ENCODE measurements at places on chromosomes 5 and 9.

- no peak for DNase-seq
Measured at GRCh38 chr9:86660146-86660943, 287.0 kb downstream of the GAS1 start.

DNA sequence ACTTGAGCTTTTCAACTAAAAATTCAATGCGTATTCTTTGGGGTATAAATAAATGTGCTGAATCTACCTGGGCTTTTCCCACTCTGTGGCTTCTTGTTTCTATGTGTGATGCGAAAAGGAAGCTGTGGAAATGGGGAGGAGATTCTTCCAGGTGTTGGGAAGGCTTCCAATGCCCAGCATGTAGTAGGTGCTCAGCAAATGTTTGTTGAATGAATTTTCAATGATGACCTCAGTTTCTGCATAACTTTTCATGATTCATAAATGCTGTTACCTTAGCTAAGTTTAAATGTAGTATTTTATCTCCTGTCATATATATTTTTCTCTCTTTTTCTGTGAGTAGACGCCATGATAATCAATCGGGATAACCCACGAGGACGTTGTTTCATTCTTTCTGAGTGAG, 25.6 kb upstream of the KCNMB1 start:
- DNase-seq, result no peak

GRCh38 chr9:37429441-37430285, 7.2 kb downstream of the GRHPR start:
- no peak for DNase-seq

DNA sequence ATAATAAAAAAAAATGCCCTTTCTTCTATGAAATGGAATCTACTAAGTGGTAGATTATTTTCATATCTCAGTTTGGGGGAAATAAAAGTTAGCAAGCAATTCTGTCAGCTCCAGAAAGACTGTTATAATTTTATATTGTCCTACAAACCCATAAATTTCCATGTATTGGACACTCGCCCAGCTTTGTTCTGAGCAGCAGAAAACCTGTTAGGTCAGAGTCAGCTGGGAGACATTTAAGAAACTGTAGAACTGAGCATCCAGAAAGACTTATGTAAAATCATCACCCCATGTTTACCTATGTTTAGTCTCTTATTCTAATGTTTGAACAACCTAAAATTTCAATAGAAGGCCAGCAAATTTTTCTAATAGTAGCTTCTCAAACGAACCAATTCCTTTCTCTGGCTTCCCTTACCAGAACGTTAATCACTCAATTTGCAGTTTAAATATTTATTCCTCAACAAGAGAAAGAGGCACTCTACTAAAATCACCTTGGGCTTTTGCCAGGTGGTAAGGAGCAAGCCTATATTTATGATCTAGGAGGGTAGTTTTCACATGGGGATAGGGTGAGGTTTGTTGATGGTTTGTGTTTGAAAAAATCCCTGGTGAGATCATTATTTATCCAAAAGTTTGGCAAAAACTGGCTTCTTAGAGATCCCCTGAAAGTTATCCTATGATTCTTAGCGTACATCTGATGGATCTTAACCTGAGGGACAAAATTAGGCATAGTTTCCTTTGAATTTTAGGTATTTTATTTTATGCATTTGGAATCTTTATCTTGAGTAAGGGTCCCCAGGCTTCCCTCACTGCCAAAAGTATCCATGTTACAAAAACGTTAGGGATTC, 34.4 kb downstream of the MACROH2A1 start:
- DNase-seq, result no peak

DNA sequence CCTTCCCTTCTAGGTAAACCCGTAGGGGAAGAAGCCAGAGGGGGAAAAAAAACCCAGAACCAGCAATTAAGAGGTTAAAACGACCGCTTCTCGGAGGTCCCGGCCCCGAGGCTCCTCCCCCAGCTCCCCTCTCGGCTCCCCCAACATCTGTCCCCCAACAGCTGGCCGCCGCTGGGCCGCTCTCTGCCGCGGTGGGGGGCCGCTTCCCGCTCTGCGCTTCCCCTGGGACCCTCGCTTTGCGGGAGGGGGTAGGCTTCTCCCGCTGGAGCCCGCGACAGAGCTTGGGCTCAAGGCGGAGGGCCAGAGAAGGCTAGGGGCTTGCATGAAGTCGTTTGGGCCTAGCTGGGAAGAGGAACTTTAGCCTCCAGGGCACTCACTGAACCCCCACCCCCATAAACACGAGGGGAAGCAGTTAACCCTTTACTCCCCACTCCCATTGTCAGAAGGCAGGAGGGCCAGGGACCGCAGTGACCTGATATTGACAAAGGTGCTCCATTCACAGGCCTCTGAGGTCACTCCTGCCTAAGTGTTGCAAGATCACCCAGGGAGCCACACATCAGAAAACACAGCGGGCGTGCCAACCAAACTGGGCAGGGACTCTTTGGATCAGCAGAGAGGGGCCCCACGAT, 7.5 kb downstream of the LHX6 start:
- no peak for DNase-seq

GRCh38 chr5:80468131-80468530, 19.8 kb upstream of the FAM151B start:
- DNase-seq, result no peak
